ENCODE measurements at places on chromosomes 7 and 10.
A peak's percentile ranks its signal among the peaks of the same experiment; 100 is the strongest.

DNA sequence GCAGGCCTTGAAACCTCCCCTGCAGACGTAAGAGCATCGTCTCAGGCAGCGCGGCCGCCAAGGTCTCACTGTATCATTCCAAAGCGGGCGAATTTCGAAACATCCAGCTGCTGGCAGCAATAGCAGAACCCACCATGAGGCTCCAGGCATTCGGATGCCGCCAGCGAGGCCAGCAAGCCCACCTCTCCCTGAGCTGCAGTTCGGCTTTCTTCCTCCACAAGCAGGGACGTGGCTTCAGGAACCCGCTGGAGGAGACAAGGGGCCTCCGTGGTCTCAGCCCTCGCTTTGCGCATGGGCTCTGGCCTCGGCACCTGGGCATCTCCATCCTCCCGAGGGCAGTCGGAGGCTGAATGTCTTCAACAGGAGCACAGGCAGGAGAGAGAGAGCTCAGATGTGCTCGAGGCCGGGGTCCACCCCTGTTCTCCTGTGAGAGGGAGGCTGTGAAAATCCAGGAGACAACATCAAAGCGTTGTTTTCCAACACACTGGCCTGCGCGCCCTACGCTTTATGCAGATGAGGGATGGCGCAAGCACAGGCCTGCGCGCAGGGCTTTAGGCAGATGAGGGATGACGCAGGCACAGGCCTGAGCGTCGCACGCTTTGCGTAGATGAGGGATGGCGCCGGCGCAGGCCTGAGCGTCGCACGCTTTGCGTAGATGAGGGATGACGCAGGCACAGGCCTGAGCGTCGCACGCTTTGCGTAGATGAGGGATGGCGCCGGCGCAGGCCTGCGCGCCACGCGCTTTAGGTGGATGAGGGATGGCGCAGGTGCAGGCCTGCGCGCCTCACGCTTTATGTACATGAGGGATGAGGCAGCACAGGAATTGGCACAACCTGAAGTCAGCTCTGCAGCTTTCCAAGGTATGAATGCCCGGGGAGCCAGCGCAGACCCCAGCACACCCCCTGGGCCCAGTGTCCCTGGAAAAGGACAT, 103.2 kb downstream of the WDR37 start:
- no peak for DNase-seq

DNA sequence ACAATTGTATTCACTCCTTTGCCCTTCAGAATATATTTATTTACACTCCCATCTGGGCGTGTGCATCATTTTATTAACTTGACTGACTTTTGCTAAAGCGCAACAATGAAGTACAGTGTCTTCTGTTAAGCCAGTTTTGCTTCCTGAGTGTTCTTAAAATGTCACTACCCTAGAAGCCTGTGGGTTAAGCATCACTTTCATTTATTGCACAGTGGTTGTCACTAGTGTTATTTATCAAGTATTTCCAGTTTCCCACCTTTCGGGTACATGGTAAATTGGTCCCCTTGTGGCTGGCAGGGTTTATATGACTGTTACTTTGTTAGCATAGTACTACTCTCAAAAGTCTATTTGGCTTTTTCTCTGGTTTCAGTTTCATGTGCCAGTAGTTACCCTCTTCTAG, 3.3 kb downstream of the HILPDA start:
- no peak for DNase-seq

DNA sequence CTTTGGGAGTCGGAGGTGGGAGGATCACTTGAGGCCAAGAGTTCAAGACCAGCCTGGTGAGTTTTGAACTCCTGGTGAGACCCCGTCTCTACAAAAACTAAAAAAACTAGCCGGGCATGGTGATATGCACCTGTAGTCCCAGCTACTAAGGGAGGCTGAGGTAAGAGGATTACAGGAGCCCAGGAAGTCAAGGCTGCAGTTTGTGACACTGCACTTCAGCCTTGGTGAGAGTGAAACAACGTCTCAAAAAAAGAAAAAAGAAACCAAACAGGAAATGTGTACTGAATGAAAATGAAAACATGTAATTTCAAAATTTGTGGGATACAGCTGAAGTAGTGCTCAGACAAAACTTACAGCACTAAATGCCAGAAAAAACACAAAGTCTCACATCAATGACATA, 7.6 kb downstream of the ARHGAP12 start:
- DNase-seq, result no peak

GRCh38 chr10:47113907-47114500, 186.0 kb upstream of the GDF10 start:
- no peak for DNase-seq

DNA sequence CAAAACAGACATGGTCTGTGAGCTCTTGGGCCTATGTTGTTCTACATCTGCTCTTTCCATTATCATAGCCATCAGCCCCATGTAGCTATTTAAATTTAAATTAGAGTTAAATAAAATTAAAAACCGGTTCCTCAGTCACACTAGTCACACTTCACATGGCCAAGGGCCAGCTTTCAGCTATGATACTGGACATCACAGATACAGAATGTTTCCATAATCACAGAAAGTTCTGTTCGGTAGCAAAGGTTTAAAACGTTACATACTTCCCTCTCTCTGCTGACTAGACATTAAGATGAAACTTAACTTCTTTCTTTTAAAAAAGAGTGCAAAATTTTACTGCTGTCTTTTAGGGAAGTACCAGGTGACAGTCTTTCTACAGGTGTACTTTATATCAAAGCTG, 43.0 kb downstream of the SRPK2 start:
- no peak for DNase-seq

DNA sequence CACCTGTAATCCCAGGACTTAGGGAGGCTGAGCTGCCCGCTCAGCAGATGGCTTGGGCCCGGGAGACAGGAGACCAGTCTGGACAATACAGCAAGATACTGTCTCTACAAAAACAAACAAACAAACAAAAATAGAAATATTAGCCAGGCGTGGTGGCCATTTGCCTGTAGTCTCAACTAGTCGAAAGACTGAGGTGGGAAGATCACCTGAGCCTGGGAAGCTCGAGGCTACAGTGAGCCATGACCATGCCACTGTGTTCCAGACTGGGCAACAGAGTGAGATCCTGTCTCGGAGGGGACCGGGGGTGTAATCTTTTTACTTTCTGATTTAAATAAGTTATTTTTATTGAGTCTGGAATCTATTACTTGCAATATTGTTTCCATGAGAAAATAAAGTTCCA, 274.6 kb downstream of the PARD3 start:
- no peak for DNase-seq

DNA sequence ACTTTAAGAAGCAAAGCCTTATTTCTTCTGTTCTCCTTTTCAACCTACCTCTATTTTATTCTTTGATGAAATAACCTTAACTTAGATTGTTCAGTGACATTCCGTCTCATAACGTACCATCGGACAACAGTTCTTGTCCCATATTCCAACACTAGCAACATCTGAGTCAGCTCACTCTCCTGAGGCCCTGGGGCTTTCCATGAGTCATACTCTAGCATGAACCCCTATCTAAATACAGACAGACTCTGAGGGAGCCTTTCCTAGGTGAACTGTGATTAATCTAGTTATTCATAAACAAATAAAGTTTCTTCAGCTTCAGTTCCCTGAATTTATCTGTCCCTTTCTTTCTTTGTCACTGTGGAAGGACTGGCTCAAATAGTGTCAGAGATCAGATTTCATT, 168.7 kb upstream of the LYZL1 start:
- no peak for DNase-seq

DNA sequence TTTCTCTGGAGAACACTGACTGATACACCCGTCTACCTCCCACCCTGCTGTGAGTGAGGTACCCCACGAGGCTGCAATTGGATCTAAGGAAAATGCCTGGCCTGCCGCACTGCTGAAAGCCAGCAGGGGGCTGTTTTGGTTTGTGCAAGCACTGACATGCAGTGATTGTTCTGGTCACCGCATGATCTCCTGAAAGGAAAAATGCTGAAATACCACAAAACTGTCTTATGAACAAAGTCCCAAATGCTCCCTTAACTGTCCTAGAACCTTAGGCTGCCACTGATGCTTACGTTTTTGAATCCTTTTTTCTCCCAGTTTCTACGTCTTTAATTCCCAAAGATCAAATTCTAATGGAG, 132.7 kb downstream of the JCAD start:
- peak; percentile 40 for DNase-seq

DNA sequence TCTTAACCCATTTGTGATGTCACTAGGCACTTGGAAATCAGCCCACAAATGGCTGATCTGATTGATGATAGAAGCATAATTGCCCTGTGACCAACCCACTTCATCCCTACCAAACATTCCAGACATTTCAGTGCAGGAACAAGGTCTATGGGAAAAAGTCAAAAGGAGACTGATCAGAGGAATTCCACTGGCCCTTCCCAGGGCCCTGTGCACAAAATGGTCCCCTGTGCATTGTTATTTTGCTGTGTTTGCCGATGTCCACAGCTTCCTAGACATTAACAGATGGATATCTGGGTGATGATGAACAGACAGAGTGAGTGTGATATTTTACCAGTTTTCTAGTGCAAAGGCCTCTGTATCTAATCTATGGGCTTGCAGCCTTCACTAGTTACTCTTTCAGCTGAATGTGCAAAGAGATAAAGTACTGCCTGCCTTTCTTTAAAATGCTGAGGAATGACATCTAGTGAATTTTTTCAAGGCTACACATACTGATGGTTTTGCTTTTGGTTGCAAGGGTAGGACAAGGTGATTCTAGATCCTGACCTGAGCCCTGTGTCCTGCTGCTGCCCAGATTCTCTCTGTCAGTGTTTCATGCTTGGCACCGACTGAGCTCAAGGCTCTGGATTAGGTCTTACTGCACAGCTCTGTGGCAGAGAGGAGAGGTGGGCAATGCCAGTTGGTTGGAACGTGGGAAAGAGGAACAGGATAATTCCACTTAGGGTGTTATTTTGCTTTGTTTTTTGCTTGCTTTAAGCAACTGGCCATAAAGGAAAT, 55.4 kb downstream of the CALD1 start:
- no peak for DNase-seq

GRCh38 chr10:109126016-109126415, 797.3 kb downstream of the XPNPEP1 start:
- no peak for DNase-seq

DNA sequence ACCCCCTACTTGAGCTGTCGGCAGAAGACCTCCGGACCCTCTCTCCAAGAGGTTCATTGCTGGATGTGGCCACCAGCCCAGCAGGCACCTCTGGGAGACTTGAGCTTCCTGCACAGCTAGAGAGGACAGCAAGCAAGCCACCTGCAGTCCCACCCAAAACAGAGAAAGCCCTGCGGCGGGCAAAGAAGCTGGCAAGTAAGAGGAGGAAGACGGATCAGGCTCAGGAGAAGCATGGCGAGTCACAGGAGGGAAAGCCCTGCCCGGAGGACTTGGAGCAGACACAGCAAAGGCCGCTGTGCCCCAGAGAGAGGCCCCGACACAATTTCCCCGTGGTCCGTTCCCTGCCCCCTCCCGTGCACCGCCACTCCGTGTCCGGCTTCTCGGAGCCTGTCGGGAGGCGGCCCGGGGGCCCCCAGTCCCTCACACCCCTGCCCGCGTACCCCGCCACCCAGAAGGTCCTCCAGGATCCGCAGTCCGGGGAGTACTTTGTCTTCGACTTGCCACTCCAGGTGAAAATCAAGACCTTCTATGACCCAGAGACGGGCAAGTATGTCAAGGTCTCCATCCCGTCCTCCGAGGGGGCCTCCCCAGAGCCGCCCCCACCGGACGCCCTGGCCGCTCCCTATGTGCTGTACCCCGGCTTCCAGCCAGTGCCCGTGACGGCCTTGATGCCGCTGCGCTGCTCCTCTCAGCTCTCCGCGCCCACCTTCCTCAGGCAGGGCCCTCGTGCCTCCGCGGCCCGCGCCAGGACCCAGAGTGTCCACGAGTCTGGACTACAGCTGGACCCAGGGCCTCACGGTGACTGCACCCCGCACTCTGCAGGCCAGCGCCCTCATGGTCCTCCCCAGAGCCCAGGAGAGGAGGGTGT, 27.2 kb downstream of the C10orf71 start:
- no peak for DNase-seq

DNA sequence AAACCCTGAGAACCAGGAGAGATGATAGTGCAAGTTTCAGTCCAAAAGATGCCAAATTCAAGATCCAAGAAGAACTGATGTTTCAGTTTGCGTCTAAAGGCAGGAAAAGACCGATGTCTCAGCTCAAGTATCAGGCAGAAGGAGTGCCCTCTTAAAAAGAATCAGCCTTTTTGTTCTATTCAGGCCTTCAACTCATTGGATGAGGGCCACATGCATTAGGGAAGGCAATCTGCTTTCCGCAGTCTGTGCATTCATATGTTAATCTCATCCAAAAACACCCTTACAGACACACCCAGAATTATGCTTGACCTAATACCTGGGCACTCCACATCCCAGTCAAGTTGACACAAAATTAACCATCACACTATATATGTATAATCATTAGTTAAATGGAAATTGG, 45.2 kb downstream of the DNAJB9 start:
- DNase-seq, result no peak

DNA sequence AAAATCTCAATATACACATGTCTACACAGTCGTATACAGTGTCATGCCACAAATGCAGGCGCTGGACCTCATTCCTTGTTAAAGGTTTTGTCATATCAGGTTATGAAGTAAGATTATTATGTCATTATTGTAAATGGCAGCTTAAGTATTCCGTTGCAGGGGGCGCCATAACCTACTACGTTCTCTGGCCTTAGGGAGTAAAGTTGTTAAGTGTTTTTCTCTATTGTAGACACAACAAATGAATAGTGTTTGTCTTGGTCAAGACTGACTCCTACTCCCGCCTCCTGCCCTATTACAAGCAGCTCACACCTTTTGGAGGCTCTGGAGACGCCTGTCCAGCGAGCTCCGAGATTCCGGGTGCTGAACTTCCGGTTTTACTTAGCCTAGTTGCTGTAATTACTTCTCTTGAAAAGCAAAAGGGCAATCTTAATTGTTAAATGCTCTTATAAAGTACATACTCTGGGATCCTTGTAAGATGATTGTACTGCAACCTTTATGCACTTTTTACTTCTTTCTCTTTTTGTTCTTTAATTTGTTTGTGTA, 994 bp downstream of the GATAD1 start:
- DNase-seq, result peak; percentile 65

DNA sequence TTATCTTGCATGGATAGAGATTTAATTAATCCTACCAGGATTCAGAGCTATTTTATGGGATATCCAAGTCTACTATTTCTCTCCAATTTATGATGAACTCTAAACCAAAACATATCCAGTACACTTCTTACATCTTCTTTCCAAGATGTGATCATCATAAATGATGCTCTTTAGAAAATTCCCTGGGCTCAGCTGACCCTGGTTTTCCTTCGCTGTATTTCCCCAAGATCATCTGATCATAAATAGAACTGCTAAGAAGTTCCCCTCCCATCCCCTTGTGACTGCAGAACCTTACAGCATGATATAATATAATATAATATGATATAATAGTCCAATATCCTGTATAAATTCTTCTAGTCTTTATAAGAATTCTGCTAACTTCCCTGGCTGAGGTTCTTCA, 114.6 kb upstream of the LYZL2 start:
- no peak for DNase-seq

DNA sequence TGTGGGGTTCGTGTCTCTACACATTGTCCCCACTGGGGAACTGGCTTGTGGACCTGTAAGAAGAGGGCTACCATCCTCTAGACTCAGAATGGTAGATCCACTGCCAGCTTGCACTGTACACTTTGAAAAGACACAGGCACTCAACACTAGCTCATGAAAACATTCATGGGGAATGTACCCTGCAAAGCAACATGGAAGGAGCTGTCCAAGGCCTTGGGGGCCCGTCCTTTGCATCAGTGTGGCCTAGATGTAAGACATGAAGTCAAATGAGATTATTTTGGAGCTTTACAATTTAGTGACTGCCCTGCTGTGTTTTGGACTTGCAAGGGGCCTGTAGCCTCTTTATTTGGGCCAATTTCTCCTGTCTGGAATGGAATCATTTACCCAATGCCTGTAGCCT, 399.0 kb upstream of the PCDH15 start:
- DNase-seq, result no peak

Measured in thyroid gland (tissue), 4 donors.